ENCODE measurements at places on chromosomes 4 and X.

- no peak for DNase-seq
Observed at GRCh38 chrX:6184900-6185515, 43.7 kb downstream of the NLGN4X start.

DNA sequence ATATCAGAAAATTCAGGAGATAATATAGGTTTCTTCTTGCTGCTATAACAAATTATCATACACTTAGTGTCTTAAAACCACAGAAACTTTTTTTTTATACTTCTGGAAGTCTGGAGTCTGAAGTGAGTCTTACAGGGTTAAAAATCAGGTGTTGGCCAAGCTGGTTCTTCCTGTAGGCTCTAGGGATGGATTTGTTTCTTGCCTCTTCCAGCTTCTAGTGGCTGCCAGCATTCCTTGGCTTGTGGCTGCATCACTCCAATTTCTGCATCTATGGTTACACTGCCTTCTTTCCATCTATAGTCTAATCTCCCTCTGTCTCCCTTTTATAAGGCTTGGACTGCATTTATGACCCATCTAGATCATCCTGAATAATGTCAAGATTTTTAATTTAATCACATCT lies 68.7 kb downstream of the ANTXR2 start:
- no peak for DNase-seq

- DNase-seq, result no peak
Observed at GRCh38 chrX:120697053-120697452, 67.2 kb upstream of the C1GALT1C1 start.

DNA sequence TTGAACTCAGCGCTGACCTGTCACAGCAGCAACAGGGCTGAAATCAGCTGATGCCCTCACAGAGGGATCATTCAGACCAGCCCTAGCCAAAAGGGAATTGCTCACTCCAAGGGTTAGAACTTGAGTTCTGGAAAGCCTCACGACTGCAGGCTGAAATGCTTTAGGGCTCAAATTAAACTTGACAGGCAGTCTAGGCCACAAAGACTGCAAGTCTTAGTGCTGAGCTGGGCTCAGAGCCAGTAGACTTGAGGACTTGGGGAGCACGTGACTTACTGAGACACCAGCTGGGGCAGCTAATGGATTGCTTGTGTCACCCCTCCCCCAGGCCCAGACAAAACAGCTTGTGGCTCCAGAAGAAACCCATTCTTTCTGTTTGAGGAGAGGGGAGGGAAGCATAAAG lies 119.0 kb upstream of the SLC6A14 start:
- DNase-seq, result no peak

GRCh38 chr4:53512608-53513007 lies 78.7 kb downstream of the LNX1 start:
- no peak for DNase-seq

DNA sequence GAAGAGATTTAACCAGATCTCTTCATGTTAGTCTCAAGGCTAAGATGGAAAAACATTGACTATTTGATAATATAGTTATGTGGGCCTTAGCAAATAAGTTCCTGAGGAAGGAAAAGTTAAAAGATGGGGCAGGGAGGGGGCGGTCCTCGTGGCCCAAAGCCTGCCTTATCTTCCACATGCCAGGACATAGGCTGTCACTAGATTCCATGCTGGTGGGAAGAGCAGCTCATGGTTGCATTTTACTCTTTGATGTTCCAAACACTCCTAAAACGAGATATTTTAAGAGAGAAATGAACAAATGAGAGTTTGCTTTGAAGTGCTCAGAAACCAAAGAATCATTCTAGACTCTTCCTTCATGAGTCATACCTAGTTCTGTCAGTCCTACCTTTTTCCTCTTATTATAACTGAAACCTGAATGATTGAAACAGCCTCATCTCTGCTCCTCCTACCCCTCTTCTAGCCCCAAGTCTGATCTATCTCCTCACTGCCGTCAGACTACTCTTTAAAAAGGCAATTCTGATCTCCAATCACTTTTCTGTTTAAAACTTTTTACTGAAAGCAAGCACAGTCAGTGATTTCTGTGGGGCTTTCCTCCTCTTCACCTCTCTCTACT lies 25.1 kb downstream of the RAB9B start:
- no peak for DNase-seq

- no peak for DNase-seq
Observed at GRCh38 chr4:70589785-70590184, 2.3 kb upstream of the AMBN start.

DNA sequence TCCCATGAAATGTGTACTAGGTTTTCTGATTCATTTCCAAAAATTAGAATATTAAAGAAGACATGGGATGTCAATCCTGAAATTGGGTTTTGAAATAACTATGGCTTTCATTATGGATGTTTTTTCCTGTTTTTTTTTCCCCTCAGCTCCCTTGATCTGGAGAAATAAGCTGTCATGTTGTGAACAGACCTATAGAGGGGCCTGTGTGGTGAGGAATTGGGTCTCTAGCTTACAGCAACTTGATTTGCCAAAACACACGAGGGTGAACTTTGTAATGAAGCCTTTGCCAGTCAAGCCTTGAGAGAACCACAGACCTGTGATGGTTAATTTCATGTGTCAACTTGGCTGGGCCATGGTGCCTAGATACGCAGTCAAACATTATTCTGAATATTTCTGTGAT lies 2413.6 kb downstream of the PCDH7 start:
- DNase-seq, result no peak

DNA sequence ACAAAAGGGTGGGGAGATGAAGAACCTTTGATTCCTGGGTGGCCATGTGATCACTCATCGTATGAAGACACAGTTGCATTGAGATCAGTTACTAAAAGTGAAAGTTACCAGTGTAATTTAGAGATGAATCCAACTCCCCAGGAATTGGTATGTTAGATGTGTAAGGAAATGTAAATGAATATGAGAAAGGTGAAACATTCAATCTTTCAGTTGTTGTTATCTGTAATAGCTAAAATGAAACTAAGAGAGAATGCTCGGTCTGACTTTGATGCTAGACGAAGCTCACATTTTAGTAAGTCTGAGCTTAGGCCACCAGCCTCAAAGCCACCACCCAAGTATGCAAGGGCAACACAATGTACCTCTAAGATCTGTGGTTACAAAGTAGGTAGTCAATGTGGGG lies 194.3 kb upstream of the POF1B start:
- DNase-seq, result no peak

DNA sequence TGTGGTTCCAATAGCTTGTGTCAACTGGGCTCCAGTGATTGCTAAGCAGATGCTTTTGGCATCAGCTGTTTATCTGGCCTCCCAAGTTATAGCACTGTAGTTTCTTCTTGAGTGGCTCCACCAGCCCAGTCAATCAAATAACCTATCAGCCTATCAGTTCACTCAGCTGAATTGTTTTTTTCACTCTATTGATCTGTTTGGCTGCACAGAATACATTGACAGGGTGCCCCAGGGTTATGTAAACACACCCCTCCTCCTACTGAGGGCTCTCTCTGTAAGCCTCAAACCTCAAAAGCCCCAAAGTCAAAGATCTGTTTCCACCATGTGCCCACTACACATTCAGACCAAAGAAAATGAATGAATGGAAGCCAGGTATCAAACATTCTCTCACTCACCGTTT lies 214.0 kb downstream of the HS6ST2 start:
- no peak for DNase-seq

DNA sequence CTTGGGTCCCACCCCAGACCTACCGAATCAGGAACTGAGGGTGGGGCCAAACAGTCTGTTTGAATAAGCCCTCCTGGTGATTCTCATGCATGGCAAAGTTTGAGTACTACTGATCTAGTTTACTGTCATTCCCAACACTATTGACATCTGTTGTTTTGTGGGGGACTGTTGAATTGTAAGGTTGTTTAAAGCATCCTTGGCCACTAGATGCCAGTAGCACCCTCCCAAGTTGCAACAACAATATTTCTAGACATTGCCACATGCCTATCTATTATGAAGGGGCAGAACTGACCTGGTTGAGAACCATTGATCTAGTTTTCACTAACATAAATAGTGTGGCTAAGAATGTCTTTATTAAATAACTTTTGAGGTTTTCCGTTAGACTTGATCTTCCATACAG lies 15.1 kb downstream of the TAF9B start:
- DNase-seq, result no peak

- DNase-seq, result no peak
Observed at GRCh38 chr4:147057611-147058190, 112.0 kb upstream of the TTC29 start.

DNA sequence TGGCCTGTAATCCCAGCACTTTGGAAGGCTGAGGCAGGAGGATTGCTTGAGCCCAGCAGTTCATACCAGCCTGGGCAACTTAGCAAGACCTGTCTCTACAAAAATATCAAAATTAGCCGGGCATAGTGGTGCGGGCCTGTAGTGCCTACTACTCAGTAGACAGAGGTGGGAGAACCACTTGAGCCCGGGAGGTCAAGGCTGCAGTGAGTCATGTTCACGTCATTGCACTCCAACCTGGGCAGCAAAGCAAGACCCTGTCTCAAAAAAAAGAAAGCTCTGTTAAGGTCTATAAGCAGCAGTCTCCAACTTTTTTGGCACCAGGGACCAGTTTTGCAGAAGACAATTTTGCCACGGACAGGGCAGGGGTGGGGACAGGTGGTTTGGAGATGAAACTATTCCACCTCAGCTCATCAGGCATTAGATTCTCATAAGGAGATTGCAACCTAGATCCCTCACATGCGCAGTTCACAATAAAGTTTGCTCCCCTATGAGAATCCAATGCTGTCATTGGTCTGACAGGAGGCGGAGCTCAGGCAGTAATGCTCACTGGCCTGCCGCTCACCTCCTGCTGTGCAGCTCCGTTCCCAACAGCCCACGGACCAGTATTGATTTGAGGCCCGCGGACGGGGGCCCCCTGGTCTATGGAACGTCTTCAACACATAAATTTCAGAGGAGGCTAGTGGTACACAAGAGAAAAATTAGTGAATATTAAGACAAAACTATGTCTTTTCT lies 67.9 kb downstream of the KLHL8 start:
- peak; percentile 19 for DNase-seq

DNA sequence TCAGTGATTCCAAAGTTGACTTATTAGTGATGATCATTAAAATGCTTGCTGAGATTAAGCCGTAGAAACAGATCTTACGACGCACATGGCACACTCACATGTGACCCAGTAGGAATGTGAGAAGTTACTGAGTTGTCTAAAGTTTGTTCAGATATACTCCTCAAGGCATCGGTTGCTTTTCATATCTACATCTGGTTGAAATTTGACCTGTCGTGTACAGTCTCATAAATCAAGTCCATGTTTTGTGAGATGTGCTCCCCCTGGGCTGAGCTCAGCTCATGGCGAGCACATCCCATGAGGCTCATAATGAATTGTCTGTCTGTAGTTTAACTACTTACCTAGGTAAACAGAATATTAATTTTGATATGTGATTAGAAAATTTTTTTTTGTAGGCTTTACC lies 67.0 kb downstream of the TNIP2 start:
- DNase-seq, result no peak

GRCh38 chr4:165922747-165923146 lies 49.7 kb downstream of the TLL1 start:
- no peak for DNase-seq

DNA sequence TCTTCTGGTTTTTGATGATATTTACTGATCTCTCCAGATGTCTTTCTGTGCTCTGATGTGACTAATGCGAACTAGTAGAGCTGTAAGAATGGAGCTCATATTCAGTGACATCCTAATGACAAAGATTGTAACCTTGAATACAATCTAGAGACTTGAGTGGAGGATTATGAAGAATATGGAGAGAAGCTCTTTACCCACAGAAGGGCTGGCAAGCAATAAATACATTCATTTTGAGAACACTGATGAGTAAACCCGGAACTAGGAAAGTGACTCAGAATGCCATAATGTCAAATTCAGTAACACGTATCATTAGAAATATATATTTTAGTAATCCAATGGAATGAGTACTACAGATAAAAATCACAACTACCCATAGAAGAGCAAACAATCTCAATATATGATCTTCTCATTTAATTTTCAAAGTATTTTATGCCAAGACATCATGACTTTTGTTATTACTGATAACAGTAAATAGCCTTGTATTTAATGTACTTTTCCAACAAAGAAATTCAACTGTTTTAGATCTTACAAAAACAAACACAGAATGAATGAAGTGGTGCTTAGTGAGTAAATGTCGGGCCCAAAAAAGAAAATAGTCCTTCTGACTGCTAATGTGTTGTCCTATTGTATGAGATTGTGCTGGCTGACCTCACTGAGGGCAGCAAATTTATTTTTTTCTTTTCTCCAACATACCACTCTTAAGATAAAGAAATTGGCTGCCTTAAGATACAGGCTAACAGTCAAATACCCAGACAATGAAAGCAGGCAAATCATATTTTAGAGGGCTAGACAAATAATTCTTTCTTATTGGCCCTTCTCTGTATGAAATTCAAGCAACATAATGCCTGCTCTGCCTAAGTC lies 49.2 kb upstream of the HDAC8 start:
- DNase-seq, result no peak

GRCh38 chrX:48459483-48459882 lies 10.6 kb downstream of the SLC38A5 start:
- no peak for DNase-seq

- DNase-seq, result no peak
Observed at GRCh38 chrX:48785540-48786214, 713 bp upstream of the GATA1 start.

GRCh38 chrX:136162827-136163570 lies 15.7 kb downstream of the FHL1 start:
- peak; percentile 63 for DNase-seq

GRCh38 chrX:87702795-87703194 lies 185.2 kb downstream of the KLHL4 start:
- no peak for DNase-seq

DNA sequence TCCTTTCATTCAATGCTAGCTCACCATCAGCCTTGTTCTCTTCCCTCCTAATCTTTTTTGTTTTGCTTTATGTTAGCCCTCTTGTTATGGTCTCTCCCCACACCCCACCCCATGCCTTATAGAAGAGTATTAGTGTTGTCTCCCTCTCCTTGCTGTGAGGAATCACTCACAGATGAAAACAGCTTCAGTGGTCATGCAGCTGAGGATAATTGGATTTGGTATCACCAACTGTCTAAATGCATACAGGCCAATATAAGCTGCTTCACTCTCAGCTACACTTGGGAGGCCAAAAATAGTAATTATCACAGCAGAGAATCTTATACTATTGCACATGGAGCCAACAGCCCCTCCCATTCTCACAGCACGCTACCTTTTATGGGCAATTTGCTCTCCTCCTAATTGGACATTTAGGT lies 494.6 kb upstream of the FAM241A start:
- no peak for DNase-seq

- DNase-seq, result peak; percentile 13
Observed at GRCh38 chr4:112516066-112516470, at the start of gene NEUROG2. Gene NEUROG2 (minus strand): TSS chr4:112516180. CDS start chr4:112515475, 705 bp downstream.

GRCh38 chrX:104488811-104489210 lies 77.2 kb upstream of the IL1RAPL2 start:
- no peak for DNase-seq

DNA sequence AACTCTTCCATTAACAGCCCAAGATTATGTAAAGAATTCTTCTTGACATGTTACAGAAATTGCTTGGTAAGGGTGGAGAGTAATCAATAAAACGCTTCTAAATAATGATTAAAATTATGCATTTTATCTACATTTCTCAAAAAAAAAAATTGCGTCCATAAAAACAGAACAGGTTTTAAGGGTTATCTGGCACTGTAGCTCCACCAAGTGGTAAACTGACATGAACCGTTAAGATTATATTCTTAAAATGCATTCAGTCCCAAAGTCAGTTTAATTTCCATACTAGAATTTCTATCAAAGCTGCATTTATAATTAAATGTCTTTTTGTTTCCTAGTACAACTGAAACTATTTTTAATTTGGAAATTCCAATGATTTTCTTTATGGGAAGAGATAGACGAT lies 214.0 kb upstream of the UGT8 start:
- no peak for DNase-seq
